ENCODE measurements at places on chromosomes 11 and 22. TPM values are rescaled to one million over a fixed set of nuclear protein-coding genes. Genes with fewer than 3 reads are reported as not detected.

DNA sequence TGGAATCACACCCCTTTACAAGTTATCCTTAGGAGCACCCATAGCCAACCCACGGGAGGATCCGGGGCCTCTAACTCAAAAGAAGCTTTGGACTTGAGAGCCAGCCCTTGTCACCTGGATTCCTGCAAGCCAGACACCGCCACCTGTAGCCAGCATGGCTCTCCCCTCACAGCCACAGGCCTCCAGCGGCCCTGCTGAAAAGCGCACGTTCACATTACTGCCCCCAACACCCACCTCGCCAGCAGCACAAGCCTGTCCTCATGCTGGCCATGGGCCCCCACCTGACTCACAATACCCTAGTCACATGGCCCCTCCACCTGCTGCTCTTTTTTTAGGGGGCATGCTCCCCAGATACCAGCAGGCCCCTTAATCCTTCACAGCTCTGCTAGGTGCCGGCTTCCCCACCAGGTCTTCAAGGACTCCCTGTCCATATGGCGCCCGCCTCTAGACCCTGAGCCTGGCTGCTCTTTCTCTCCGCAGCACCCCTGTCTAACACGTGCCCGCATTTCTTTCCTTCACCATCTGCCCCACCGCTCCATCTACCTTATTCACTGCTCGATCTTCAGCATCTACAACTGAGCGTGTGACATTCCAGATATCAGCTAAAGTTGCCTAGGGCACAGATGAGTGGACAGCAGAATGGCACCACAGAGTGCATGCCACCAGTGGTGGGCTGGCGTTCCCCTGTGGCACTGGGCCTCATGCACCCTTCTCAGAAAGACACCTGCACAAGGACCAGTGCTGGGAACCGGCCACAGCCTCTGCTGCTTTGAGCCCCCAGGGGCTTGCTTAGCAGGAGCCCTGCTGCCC is 6.6 kb downstream of the CARS1 start:
- DNase-seq, result no peak

DNA sequence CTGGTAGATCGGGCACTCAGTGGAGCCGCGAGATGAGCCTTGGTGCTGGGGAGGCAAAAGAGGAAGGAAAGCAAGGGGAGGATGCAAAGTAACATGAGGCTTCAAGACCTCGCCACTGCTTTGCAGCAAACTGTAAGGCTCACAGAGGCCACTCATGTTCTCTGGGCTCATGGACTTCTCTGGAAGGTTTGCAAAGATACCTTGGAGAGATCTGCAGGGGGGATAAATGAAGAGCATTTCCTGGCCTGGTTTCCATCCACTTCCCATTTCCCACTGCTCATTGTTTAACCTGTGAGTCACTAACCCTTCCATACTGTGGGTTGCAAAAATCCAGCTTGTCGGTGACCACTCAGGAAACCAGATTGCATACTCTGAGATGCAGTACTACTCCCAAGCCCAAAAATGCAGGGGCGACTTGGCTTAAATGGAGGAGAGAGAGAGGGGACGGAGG is 38.5 kb downstream of the OSBP2 start:
- no peak for DNase-seq

TH gene
- not detected for total RNA-seq

DNA sequence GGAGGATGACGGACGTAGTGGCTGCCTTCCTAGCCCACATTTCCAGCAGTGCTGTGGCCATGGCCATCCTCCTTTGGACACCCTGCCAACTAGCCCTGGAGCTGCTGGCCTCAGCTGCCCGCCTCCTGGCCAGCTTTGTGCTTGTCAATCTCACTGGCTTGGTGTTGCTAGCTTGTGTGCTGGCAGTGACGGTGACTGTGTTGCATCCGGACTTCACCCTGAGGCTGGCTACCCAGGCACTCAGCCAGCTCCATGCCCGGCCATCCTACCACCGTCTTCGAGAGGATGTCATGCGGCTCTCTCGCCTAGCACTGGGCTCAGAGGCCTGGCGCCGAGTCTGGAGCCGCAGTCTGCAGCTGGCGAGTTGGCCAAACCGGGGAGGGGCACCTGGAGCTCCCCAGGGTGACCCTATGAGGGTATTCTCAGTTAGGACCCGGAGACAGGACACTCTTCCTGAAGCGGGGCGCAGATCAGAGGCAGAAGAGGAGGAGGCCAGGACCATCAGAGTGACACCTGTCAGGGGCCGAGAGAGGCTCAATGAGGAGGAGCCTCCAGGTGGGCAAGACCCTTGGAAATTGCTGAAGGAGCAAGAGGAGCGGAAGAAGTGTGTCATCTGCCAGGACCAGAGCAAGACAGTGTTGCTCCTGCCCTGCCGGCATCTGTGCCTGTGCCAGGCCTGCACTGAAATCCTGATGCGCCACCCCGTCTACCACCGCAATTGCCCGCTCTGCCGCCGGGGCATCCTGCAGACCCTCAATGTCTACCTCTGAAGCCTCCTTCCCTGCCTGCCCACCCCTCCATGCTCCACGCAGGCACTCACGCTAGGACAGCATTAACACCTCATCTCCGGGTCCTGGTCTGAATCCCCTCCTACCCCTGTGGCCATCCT is 1.6 kb downstream of the RNF26 start:
- DNase-seq, result no peak

AMOTL1 gene
- 45.9 TPM for total RNA-seq

GRCh38 chr11:115743719-115744118 is 239.5 kb upstream of the CADM1 start:
- no peak for DNase-seq

GRCh38 chr22:46436595-46437175 is 100.7 kb downstream of the CELSR1 start:
- no peak for DNase-seq

OR2D2 gene
- total RNA-seq, result not detected

GRCh38 chr11:122322329-122322728 is 206.3 kb upstream of the BLID start:
- DNase-seq, result no peak

ARHGAP20 gene
- not detected for total RNA-seq

DNA sequence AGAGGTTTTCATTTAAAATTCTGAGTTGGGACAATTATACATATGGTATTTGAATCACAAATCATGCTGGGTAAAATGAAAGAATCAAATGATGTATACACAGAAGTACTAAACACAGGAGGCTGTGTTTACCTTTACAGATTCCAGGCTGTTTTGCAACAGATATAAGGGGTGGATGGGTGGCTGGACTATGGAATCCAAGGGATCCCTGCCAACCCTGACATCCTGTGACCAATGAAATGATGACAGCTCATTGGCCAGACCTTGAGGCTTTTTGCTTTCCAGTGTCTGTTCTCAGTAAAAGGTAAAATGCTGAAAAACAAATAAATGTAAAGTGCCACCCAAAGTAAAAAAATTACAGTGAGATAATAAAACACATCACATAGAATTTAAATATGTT is 3.3 kb upstream of the DDI1 start:
- no peak for DNase-seq

CREB3L1 gene
- 7.2 TPM for total RNA-seq

CCDC83 gene
- total RNA-seq, result not detected

DNA sequence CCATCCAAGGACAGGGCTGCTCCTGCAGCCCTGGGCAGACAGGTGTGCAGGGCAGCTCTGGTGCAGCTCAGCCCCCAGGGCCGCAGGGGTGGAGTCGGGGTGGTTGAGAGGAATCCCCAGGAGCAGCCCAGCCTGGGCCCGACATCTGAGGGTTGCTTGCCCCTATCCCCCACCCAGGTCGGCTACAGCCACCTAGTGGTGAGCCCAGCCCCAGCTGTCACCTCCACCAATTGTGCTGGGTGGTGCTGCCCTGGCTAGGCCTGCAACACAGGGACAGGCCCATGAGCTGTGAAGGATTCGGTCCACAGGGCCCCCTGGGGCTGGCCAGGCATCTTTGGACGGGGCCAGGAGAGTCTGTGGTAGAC is 29.6 kb downstream of the RTN4R start:
- peak; percentile 64 for DNase-seq

POU2AF2 gene
- total RNA-seq, result not detected

GRCh38 chr11:60282286-60282685 is 1.8 kb downstream of the MS4A4A start:
- DNase-seq, result no peak

- DNase-seq, result no peak
Observed at GRCh38 chr11:27453701-27454100, 18.9 kb downstream of the LGR4 start.

OR8D1 gene
- total RNA-seq, result not detected

DNA sequence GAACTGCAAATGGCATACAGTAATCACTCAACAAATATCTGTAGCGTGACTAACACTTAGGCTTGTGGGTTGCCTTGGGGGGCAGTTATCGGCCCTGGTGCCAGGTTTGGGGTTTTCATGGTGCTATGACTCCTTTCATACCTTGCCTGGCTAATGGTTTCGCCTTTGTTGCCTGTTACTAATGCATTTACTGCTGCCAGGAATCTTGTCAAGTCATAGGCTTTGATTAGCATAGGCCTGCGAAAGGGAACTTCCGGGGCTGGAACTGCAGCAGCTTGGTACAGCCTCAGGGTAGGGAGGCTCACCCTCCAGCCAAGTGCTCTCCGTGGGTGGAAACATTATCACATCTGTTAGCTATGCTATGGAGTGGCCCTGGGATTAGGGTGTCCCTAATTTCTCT is 13.2 kb downstream of the SLC25A18 start:
- no peak for DNase-seq

TCN1 gene
- total RNA-seq, result not detected

MRGPRE gene
- total RNA-seq, result not detected

LRRC75B gene
- total RNA-seq, result 31.3 TPM

ANKK1 gene
- total RNA-seq, result not detected

GALNT18 gene
- total RNA-seq, result 0.06 TPM

DNA sequence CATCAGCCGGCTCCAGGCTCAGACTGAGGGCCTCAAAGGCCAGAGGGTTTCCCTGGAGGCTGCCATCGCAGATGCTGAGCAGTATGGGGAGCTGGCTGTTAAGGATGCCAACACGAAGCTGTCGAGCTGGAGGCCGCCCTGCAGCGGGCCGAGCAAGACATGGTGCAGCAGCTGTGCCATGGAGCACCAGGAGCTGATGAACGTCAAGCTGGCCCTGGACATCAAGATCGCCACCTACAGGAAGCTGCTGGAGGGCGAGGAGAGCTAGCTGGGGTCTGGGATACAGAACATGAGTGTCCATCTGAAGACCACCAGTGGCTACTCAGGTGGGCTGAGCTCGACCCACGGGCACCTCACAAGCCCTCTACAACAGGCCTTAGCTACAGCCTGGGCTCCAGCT is 4.0 kb upstream of the SCUBE2 start:
- no peak for DNase-seq

GRCh38 chr11:101583251-101584128 is at the start of gene TRPC6:
Gene TRPC6 (minus strand): TSS chr11:101584007. CDS start chr11:101583503, 504 bp downstream.
- DNase-seq, result peak; percentile 4

C22orf31 gene
- total RNA-seq, result not detected

- peak; percentile 50 for DNase-seq
Observed at GRCh38 chr11:117097389-117098268, 599 bp downstream of the SIK3 start.

- peak; percentile 43 for DNase-seq
Observed at GRCh38 chr11:122601141-122602125, 54.1 kb upstream of the UBASH3B start.

IRAG1 gene
- total RNA-seq, result 4.1 TPM

DNA sequence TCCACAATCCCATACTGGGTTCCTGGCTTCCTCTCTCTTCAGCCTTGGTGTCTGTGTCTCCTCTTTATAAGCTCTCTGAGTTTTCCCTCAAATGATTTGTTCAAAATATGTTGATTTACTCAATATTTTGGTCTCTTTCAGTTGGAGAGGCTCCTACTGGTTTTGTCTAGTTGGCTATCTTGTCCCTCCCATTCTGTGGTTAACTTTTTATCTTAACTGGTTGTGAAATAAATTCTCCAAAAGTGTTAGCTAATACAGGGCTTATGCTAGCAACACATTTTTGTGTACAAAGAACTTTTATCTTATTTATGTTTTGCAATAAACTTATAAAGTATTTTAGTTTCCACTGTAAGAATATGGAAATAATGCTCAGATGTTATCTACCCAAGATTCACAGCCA is 200.9 kb downstream of the AASDHPPT start:
- DNase-seq, result no peak

SHISAL1 gene
- total RNA-seq, result under 0.01 TPM

CARS1 gene
- 24.0 TPM for total RNA-seq

ACTN3 gene
- total RNA-seq, result 42.0 TPM

DNA sequence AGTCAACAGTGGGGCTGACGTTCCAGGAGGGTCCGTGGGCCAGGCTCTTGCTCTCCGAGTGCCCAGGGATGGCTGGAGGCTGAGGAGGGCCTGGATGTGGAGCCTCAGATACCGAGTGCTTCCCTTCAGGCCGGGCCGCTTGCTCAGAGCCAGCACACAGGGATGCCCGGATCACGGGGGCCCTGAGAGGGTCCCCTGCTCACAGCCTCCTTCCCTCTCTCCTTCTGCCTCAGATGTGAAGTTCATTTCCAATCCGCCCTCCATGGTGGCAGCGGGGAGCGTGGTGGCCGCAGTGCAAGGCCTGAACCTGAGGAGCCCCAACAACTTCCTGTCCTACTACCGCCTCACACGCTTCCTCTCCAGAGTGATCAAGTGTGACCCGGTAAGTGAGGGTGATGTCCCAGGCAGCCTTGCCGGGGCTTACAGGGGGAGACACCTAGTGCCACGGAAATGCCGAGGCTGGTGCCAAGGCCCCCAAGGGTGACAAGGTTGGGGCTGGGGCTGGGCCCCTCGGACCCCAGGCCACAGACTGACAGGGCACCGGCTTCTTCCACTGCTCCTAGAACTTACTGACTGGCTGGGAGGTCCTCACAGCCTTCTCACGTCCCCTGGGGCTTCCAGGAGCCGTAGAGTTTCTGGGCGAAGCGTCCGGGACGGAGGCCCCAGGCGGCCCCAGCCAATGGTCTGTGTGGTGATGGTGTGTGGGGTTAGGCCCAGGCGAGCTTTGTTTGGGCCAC is 7.0 kb downstream of the CCND1 start:
- DNase-seq, result no peak

DNA sequence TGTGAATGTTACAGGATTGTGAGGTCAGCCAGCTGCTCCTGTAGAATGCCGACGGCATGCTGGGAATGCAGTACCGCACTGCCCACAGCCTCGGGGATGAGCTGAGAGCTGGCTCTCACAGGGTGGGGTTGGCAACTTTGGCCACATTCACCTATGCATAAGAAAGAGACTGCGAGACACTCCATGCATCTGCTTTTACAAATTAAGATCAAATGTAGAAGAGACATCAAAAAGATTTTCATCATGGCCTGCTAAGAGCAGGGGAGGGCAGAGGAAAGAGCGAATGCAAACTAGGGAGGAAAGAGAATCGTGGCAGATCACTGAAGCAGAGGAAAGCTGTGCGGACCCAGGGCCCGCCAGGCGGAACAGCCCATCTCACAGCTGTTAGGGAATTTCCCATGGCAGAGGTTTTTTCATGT is 49.8 kb upstream of the SPATA19 start:
- no peak for DNase-seq

UCP3 gene
- 0.17 TPM for total RNA-seq

SYT9 gene
- 2.0 TPM for total RNA-seq
